Choroid plexus epithelial cell (primary cell): ENCODE measurements at places on chromosomes 2 and 18.
A peak's percentile ranks its signal among the peaks of the same experiment; 100 is the strongest.

- peak; percentile 69 for DNase-seq
These were observed 132.5 kb downstream of the SPHKAP start for GRCh38 chr2:228048838-228049490.

GRCh38 chr2:60158262-60158661 is 395.2 kb downstream of the BCL11A start:
- DNase-seq: no peak

DNA sequence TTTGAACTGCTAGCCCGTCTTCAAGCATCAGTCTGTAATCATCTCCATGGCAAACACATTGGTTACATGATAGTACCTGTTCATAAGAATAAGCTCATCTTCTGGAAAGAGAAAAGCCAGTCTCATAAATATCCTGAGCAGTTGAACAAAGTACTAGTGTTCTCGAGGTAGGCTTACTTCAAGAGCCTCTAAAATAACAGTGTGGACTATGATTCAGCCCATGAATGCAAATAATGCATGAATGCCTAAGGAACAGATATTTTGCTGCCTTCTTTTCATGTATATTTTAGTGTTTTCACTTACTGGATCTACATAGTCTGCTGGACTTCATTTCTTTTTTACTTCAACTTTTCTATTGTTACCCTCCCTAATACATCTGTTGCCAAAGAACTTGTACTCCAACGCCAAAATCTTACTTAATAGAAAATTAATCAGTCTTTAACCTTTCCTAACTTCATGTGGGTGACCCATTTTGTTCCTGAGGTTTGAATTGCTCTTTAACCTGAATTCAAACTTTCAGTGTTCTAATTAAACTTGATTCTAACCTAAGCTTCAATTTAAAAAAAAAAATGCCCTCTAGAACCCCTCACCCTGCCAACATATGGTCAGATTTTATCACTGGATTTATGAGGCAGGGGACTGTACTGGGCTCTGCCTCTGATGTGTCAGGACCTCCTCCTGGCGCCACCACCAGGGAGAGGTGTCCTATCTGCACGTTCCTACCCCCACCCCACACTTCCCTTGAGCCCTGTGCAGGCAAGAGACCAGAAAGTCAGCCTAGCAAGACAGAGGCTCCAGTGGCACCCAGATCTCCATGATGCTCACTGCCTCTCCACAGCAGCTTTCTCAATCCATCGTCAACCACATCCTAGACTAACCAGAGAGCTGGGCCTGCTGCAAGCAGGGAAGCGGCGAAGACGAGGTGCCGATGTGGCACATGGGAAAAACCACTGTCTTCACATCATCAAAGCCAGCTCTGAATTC is 264.7 kb upstream of the ID2 start:
- DNase-seq: no peak

DNA sequence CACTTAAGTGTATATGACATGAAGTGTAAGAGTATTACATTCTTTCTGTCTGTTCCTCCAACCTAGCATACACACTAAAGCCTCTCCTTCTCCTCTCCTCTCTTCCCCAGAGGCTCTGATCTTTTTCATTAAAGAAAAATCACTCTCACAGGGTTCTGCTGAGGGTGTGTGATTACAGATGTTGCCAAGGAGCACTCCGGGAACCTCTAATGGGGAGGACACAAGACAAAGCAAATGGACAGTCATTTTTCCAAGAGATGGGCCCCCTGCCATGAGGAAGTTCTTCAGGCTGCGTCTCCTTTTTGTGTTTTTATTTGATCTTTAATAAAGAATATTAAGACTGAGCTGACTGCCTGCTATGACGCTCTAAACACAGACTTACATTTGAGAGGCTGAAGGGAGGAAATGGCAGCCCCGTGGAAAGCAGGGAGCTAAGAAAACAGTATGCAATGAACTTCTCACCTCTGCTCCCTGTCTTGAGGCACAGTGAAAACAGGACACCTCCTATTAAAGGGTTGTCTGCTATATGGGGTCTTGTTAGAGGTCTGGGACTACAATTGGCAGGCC is 578.1 kb downstream of the PIK3C3 start:
- DNase-seq: peak; percentile 15

DNA sequence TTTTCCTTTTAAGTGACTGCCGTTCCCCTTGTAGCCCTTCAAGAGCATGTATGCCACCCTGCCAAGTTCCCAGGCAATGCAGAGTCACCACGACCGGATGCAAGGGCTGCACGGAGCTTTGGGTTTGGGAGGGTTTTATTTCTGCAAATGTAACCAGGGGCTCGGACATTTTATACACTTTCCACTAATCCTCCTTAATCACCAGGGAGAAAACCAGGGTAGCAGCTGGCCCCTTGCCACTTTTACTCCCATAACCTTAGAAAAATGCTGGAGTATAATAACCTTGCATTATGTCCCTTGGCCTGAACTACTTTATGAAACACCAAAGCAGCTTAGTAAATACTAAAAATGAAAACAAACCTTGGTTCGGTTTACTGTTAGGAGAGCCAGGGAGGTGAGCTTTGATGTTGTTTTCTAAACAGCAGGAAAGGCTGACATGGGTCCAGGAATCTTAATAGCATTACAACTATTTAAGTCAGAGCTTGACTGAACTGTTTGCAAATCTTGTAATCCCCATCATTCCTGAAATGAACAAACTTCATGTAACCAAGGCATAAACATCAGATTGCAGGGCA is 152.8 kb upstream of the RIOK3 start:
- DNase-seq: peak; percentile 38

GRCh38 chr2:20365249-20365817 is 14.7 kb upstream of the PUM2 start:
- peak; percentile 76 for DNase-seq

DNA sequence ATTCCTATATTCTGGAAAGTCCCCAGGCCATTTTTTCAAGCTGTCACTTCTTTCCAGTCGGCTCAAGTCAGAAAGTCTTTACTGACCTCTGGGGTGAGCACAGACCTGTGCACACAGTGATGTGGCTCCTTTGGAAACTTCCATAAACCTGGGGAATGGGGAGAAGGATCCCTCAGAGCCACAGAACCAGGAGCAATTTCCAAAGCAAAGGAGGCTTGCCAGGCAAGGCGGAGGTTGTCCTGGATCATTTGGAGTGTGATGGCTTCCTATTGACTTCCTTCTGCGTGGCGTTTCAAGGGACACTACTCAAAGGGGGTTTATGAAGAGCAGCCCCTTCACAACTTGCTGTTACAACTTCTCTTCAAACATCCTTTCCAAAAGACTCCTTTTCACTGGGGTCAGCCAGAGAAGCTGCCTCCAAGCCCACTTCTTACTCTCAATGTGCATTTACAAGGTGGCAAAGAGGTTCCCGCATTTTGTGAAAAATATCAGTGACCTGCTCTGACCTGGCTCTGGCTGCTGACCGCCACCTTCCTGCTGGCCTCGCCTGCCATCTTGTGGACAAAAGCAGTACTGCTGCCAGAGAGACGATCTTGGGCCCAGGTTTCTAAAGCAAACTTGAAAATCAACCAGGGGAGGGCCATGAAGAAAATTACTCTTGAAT is 18.2 kb upstream of the TMEM247 start:
- peak; percentile 73 for DNase-seq

DNA sequence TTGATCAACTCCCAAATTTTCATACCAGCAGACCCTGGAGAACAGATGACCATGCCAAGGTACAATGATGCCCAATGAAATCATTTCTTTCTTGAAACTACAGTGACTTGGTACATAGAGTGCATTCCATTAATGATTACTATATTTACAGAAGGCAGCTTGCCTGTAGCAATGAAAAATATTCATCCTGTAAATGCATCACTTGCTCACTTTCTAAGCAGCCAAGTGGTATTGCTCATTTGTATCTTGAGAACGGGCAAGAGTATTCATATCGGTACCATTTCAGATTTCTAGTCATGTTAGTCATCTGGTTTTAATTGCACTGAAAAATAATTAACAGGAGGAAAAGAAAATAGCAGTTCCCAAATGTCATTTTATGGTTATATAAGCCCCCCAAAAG is 59.6 kb downstream of the VIL1 start:
- no peak for DNase-seq

DNA sequence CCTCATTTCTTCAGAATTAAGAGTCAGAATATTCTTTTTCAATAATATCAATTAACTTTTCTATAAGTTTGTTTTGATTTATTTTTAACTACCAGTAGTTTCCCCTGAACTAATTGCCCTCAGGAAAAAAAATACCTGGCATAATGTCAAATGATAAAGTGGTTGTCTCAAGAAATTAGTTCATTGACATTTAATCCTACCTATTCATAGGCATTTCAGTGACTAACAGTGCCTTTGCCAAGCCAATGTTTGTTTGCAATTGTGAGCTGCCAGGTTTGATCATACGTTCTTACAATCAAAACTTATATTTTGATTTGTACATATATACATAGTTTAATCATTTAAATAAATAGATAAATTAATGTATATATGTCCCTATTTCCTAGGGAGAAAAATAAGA is 267.3 kb upstream of the MC4R start:
- DNase-seq: no peak

DNA sequence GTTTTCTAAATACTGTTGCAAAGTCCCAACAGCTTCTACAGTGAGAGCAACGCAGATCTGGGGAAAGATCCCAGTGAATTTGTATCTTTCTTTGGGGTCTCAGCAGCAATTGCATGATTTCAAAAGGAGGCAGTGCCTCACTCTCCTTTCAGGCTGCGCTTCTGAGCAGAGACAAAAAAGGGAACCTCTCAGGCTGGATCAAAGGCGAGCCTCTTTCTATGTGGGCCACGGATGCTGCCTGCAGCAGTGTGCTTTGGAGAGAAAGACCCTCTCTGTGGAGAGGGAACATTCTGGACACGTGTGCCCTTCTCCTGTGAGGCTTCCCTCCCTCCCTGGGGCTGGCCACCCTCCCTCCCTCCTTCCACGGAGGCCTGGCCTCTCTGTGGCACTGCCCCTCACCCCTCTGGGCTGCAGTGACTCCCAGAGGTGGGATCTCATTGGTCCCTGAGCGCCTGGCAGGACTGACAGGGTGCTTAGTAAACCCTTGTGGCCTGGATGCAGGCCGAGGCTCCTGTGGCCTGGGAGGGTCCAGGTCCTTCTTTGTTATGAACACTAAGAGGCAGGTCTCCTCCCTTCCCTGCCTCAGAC is 21.6 kb upstream of the PDIA6 start:
- no peak for DNase-seq

GRCh38 chr2:239865059-239865639 is 160.0 kb downstream of the NDUFA10 start:
- DNase-seq: no peak

- no peak for DNase-seq
These were observed 1208.8 kb upstream of the LRRTM1 start for GRCh38 chr2:81513328-81513727.

GRCh38 chr2:190759749-190760213 is 110.9 kb downstream of the NAB1 start:
- DNase-seq: peak; percentile 83

DNA sequence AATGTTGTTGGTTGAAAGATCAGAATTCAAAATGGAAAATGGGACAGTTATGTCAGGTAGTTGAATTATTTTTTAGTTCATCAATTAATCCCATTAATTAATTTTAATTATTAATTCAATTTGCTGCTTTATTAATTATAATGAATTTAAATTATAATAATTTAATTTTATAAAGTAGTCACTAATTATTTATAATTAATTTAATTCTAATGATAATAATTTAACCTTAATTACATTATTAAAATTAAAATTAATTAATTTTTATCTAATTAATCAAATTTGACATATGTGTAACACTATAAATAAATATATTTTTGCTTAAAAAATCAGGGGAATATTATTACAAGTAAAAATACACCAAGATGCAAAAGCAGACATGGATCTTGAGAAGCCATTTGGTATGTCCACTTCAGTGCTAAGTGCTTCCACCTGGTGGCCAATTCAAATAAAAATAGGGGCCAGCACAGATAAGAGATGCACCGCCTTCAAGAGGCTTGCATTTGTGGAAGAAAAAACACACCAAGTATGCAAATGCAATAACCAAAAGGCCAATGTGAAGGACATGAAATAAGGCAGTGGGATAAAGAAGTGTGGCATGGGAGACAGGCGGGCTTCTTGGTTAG is 73.2 kb downstream of the MBP start:
- DNase-seq: peak; percentile 92
